ENCODE measurements at places on chromosomes 1 and 21.

- DNase-seq = no peak
Observed at GRCh38 chr1:225917536-225917935, 6.5 kb downstream of the PYCR2 start.

DNA sequence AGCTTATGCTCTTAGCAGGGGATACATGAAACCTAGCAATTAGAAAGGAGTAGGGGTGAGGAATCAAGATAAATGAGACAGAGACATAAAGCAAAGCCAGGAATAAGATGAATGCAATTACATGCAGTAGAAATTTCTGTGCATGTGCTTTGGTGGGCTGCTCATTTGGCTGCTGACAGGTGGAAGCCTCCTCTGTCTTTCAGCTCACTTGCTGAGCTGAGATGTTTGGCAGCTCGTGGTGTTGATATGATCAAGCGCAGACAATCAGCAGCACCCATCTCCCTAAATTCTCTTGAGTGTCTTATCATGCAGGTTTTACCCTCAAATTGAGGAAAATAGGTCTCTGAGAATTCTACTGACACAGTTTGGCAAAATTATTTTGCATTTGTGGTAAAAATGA lies 108.3 kb upstream of the CD34 start:
- no peak for DNase-seq

- no peak for DNase-seq
Observed at GRCh38 chr1:29896791-29897714, 660.7 kb downstream of the PTPRU start.

DNA sequence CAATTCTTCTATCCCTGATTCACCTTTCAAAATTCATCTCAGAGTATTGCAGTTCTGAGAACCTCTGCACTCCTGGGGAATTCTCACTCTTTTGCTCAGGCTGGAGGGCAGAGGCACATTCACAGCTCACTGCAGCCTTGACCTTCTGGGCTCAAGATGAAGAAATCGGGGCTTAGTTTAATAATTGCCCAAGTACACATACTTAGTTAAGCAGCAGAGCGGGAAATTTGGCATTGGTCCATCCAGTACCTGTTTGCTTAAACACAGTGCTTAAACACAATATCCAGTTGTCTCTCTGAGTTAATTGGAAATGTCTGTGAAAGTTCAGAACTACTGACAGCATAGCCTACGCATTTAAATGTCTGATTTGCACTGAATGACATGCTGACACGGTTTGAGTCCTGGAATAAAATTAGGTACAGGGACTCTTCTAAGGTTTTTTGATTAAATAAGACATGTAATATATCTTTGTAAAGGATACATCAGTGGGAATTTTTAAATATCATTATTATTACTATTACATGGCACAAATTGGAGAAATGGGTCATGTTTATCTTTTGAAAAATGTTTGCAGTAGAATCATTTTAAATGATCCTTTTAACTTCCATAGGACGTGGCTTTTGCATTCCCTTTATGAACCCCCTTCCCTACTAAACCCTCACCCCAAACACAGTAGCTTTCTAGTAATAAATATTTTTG lies 337.4 kb downstream of the SRGAP2C start:
- no peak for DNase-seq

DNA sequence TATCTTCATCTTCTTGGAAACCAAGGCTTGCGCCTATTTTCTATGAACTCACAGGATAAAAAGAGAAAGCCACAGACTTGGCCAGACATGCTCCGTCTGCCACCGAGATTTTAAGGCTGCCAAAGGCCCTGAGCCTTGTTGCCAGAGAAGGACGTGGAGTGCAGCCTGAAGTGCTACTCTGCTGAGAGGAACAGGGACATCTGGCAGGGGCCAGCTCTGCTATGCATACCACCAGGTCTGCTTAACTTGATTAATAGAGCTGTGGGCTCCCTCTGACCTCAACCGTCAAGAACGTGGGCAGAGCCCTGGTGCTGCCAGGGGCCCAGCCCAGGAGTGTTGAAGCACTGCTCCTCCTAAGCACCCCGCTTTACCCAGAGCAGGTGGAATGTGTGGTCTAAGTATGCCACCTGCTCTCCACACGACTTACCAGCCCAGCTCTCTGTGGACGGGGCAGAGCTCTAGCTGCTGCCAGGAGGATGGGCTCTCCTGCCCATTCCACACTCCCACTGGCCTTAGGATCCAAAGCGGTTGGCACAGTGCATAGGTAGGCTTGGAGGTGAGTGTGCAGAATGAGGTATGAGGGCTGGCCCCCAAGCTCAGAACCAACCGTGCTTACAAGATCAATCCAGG lies 10.6 kb downstream of the HCRTR1 start:
- no peak for DNase-seq
